ENCODE measurements at places on chromosomes 1 and 21.
A peak's percentile ranks its signal among the peaks of the same experiment; 100 is the strongest.

- no peak for DNase-seq
These were observed 102.8 kb upstream of the C1orf21 start for GRCh38 chr1:184283999-184284398.

GRCh38 chr1:228082214-228082917 is at the start of gene ARF1:
Gene ARF1, plus strand, starts transcription at chr1:228082708. Its CDS starts 14,407 bp downstream, at chr1:228097115.
- peak; percentile 98 for DNase-seq

DNA sequence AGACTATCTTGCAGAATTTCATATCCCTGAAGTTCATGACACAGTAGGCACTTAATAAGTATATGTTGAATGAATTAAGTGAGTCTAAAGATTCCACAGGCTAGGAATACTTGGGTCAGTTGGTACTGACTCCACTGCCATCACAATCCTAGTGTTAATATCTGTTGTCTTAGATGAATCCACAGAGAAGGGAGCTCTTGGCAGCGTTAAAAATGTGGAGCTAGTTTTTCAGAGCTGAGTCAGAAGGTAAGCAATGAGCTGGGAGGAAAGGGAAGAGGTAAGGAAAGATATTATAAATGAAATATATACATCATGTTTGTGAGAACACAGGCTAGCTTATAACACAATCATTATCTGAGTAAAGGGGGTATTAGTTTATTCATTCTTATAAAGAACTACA is 21.8 kb upstream of the GORAB start:
- DNase-seq = no peak

- DNase-seq = no peak
These were observed 54.3 kb upstream of the SERBP1 start for GRCh38 chr1:67484492-67484891.

GRCh38 chr1:219209578-219209977 is 35.9 kb downstream of the LYPLAL1 start:
- no peak for DNase-seq

DNA sequence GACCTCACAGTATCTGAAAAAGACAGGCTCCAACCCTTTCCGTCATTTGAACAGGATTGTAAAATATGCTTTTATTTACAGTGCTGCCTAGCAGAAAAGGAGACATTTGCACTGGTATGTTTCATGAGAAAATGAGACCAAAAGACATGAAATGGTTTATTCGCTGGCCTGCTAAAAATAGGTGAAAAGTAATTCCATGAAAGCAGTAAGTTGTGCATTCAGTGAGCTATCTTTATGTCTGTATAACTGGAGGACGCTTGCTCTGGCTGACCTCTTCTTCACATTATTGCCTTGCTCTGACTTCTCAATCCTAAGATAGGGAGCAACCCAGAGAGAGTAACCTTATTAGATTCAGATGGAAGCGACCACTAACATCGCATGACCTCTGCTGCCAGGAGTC is 38.3 kb downstream of the ODF2L start:
- DNase-seq = no peak

- DNase-seq = no peak
These were observed 45.3 kb downstream of the DIP2A start for GRCh38 chr21:46503922-46504550.

GRCh38 chr1:81446000-81446669 is 354.6 kb upstream of the ADGRL2 start:
- no peak for DNase-seq

DNA sequence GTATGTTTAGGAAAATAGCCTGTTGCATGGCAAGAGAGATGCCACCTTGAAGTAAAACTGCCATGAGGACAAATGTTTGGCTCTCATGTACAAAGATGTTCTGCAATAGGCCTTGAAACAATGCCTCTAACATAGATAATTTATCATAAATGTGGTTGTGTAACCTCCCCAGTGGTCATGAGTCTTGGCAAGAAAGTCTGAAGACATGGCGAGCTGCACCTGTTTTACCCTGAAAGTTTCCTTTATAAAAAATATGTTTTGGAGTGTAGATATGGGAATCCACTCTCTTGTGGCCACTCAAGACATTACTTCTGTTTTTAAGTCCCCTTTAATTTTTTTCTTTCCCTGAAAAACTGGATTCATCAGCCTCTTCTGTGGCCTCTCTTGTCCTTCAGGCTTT is 2217.1 kb downstream of the NCAM2 start:
- DNase-seq = no peak

DNA sequence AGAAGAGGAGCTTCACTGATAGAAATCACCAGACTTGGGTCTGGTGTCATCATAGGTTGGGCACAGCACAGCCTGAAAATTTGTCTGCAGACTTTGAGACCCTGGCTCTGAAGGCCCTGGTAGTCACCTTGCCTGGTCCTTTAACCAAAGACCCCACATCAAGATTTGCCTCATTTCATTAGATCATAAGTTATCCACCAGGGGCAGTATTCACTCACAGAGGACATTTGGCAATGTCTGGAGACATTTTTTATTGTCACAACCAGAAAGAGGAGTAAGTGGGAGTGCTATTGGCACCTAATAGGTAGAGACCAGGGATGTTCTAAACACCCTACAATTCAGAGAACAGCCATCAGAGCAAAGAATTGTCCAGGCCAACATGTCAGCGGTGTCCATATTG is 22.1 kb upstream of the PAX7 start:
- no peak for DNase-seq

- DNase-seq = peak; percentile 48
These were observed 81.4 kb upstream of the WLS start for GRCh38 chr1:68313735-68314134.

DNA sequence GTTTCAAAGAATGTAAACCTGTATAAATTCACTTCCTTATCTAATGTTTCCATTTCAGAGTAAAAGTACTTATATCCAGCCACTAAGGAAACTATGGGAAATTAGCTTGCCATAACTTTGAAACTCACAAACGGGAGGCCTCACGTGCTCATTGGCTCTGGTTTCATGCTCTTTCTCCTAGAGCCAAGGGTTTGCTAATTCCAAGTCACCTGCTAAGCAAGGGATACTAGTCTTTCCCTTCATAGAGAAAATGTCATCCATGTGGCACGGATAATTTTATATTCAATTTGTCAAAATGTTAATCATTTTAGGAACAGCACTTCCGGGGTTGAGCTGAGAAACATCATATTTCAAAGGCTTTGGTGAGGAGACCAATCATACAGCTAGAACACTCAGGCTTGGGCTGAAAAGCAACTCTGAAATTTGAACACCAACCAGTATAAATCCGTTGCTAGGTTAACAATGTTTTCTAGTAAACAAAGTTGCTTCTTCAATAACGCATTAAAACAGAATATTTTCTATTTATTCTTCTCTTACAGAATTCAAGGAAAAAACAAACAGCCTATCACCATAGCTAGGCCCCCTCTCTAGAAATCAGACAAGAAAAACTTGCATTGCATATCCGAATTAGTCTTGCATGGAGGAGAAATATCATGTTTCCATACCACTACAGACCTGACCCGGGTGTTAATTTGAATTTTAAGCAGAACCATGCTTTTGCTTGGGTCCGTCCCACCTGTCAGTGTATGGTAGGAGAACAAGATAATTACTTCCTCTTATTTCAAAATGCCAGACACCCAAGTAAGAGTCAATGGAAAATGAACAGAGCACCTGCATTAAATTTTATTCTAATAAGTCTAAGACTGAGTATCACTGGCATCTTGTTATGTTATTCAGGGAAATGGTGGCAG is 196.1 kb upstream of the ESRRG start:
- DNase-seq = no peak

- no peak for DNase-seq
These were observed 15.0 kb downstream of the OXCT2 start for GRCh38 chr1:39755965-39756659.

GRCh38 chr1:210438928-210439841 is 110.5 kb downstream of the HHAT start:
- no peak for DNase-seq

- DNase-seq = no peak
These were observed 99.9 kb downstream of the ROR1 start for GRCh38 chr1:63873751-63874150.

- DNase-seq = peak; percentile 62
These were observed 8.0 kb downstream of the RABGAP1L start for GRCh38 chr1:174167265-174167803.
